Heart left ventricle (tissue), 16 donors: ENCODE measurements at places on chromosomes 7 and 10. TPM values are rescaled to one million over a fixed set of nuclear protein-coding genes. Genes with fewer than 3 reads are reported as not detected.

ADAM8 gene
- 0.50 TPM for polyA plus RNA-seq

SLIT1 gene
- 0.08 TPM for polyA plus RNA-seq

PRKCQ gene
- polyA plus RNA-seq, result 0.04 TPM

TMEM196 gene
- polyA plus RNA-seq, result not detected

DNA sequence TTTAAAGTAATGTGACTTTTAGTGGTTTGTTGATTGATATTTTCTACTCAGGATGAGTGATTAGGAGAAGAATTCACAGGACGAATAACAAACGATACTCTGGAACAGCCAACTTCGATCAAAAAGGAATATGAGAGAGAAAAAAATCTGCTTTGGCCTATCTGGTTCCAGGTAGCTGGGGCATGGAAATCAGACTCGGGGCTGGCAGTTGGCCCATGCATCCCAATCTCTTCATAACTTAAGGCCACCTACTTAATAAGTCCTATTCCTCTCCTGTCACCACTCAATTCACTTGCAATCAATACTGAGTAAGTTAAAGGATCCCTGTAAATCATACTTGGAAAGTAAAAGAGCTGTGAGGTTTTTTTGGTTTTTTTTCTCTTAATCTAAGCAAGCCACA lies 1116.2 kb downstream of the SORCS3 start:
- no peak for DNase-seq

- no peak for DNase-seq
Observed at GRCh38 chr7:139255290-139255689, 24.3 kb downstream of the UBN2 start.

DNA sequence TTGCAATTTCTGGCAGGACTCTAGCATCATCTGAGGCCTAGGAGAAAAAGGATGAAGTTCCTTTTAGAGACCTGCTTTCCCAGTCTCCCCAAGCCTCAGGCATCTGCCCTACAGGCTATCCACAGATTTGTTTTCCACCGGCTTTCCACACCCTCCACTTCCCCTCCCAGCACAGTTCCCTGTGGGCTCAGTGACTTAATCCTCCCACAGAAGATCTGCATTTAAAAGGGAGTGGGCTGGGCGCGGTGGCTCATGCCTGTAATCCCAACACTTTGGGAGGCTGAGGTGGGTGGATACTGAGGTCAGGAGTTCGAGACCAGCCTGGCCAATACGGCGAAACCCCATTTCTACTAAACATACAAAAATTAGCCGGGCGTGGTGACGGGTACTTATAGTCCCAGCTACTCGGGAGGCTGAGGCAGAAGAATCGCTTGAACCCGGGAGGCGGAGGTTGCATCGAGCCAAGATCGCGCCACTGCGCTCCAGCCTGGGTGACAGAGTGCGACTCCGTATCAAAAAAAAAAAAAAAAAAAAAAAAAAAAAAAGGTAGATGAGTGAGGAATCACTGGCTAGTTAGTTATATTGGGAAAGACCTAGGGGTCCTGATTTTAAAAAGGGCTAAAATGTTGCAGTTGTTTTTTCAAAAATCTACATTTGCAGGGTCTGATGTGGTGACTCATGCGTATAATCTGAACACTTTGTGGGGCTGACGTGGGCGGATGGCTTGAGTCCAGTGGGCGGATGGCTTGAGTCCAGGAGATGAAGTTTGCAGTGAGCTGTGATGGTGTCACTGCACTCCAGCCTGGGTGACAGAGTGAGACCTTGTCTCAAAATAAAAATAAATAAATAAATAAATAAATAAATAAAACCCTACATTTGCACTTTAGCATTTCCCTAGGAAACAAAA lies 119.5 kb downstream of the BAMBI start:
- DNase-seq, result peak; percentile 68

GRCh38 chr10:7795605-7796004 lies 7.6 kb downstream of the ATP5F1C start:
- DNase-seq, result no peak
